Activated T-helper 1 cell treated with anti-CD3 and anti-CD28 coated beads, Interleukin-12 subunit alpha, Interleukin-12 subunit beta, Interleukin-2, Interleukin-4 antibody, amounts not matched to agents 30 ng/mL and 10 ng/mL and 1 ng/mL, durations not matched to agents 14 hours and 24 hours and 36 hours (primary cell): ENCODE measurements at places on chromosomes 13 and 19.

GRCh38 chr13:24263632-24264031 is 45.7 kb upstream of the C1QTNF9 start:
- DNase-seq = no peak

DNA sequence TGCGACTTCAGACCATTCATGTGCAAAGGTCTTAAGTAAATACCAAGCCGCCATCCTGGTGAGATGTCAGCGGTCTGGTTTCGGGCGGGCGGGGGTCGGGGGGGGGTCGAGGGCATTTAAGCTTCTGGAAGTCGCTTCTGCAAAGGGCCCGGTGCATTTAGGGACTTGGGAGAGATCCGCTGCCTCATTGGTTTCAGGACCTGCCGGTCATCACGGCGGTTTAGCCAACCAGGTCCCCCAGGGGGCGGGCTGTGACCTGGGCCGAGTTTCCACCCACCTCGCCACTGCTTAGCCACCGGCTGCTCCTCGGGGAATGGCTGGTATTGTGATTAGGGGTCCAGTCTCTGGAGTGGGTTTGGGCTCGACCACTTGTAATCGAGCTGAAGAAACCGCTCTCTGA is 7.8 kb downstream of the ANKLE1 start:
- DNase-seq = peak; percentile 22

GRCh38 chr13:66537417-66537816 is 692.7 kb downstream of the PCDH9 start:
- no peak for DNase-seq

DNA sequence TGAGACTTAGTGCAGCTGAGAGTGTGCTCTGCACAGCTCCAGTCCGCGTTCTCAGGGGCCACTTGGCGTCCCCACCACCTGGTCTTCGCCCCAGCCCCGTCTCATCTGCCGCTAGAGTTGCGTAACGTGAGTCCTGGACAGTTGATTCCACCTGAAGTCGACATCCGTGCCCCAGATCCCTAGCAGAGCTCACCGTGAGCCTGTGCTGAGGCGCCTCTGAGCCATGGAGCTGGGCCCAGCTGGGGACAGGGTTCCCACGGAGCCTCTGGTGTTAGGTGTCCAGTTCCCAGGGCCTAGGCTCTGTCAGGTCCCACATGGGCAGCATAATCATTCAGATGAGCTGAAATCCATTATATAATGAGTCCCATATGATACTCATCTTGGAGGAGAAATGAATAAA is 147.1 kb upstream of the SOX1 start:
- DNase-seq = no peak

- DNase-seq = peak; percentile 34
Measured at GRCh38 chr19:43798546-43799409, 3.5 kb downstream of the LYPD5 start.

DNA sequence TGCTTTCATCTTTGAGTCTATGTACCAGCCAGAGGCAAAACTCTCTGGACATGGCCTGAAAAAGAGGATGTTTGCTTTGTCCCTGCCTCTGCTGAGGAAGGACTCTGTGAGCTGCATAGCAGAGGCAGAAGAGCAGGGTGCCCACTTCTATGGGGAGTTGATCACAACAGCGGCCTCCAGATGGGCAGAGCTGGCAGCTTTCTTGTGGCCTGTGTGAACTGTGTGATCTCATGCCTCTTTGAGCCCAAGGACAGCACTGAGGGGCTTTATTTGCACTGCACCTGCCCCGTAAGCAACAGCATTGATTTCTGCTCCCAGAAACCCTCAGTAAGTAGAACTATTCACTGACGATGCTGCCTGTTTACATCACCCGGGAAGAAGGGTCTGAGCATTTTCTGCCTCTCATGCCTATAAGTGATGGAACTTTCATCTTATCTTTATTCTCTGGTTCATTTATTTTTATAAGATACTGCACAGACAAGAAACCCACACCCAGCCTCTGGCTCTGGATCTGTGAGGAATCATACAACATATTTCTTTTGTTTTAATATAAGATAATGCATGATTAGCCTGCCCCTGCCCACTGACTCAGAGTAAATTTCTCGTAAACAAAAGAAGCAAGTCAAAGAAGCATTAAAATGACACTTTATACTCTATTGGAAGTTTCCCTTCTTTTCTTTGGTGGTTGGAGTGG is 244.2 kb upstream of the SOX21 start:
- no peak for DNase-seq

- DNase-seq = no peak
Measured at GRCh38 chr19:5045956-5046338, 77.0 kb downstream of the KDM4B start.

DNA sequence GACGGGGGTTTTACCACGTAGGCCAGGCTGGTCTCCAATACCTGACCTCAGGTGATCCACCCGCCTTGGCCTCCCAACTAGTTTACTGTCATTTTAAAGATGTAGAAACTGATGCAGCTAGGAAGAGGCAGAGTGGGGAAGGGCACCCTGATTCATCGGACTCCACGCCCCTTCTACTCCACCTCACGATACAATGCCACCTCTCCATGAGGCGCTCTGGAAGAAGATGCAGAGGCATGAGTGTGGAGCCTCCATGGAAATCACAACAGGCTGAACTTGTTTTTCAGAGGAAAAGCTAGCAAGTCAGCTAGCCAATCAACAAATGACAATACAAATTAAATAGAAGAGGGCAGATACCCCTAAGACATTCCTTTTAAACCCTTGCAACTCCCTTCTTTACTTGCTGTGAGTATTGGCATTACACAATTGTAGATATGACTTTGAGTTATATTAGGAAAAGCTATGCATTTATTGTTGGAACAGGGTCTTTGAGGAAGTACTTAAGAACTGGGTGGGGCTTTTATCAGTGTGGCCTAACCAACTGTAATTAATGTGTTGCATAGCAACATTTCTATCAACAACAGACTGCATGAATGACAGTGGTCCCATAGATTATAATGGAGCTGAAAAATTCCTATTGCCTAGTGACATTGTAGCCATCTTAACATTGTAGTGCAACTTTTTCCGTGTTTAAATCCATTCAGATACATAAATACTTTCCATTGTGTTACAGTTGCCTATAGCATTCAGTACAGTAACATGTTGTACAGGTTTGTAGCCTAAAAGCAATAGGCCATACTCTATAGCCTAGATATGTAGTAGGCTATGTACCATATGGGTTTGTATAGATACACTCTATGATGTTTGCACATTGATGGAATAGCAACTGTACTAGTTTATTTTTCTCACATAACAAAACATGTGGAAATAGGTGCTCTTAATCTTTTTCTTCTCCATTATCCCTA is 17.6 kb downstream of the WDFY2 start:
- no peak for DNase-seq

DNA sequence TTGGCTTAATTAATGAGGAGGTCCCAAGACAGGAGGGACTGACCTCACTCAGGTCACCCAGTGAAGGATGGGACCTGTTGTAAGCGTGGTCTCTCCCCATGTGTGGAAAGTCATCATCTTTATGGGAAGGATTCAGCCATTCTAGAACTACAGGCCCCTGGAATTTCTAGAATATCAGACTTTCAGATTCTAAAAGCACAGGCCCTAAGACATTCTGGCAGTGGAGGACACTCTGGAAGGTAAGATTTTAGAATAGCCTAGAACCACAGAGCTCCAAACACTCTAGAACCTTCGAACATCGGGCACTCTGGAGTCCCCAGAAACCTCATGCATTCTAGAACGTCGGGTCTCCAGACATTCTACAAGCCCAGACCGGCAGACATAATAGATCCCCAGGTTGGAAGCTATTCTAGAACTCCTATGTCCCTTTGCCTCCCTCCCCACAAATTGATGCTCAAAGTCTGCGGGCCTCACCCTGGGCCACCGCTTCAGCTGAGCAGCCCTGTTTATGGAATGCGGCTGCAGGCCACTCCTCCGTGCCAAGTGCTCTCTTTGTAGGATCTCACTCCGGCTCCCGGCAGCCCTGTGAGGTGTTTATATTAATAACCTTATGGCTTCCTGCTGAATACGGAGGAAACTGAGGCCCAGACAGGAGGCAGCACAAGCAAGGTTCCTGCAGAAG is 1.9 kb upstream of the KLK15 start:
- no peak for DNase-seq

DNA sequence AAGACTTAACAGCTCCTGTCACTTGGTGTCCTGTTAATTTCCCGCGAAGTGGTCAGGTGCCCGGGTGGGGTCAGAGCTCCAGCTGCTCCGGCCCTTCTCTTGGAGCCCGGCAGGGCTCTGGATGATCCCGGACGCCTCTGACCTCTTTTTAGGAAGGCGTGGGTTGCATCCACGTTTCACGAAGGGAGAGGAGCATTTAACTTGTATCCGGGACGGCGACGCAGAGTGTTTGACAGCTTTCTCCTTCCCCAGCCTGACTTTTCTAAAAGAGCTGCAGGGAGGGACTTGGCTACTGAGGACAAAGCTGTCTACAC is 656 bp downstream of the ZNF155 start:
- no peak for DNase-seq

DNA sequence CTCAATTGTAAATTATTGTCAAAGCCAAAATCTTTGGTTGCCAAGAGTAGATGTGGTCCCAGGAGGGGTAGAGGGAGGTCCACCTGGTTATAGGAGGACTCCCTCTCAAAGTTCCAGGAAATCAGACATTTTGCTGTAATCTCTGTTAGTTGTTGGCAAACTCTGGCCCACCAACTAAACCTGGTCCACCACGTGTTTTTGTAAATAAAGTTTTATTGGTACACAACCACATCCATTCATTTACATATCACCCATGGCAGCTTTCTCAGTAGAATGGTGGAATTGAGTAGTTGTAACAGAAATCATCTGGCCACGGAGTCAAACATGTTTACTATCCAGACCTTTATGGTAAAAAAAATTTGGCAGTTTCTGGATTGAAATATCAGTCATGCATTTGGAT is 70.6 kb downstream of the ZNF557 start:
- no peak for DNase-seq

DNA sequence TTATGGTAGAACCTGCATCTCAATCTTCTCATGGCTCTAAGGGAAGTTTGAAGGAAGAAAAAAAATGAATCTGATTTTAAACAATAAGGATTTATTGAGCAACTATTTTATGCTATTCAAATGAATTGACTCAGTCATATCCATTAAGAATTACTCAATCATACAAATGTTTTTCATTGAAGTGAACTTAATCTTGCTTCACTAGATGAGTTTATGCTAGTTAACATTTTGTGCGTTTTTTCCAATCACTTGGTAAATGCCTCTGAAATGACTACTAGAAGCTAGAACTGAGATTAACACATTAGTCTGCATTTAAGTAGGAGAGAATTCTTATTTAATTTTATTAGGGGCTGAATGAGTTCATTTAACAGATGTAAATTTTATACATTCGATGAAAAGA is 25.2 kb downstream of the RXFP2 start:
- no peak for DNase-seq

DNA sequence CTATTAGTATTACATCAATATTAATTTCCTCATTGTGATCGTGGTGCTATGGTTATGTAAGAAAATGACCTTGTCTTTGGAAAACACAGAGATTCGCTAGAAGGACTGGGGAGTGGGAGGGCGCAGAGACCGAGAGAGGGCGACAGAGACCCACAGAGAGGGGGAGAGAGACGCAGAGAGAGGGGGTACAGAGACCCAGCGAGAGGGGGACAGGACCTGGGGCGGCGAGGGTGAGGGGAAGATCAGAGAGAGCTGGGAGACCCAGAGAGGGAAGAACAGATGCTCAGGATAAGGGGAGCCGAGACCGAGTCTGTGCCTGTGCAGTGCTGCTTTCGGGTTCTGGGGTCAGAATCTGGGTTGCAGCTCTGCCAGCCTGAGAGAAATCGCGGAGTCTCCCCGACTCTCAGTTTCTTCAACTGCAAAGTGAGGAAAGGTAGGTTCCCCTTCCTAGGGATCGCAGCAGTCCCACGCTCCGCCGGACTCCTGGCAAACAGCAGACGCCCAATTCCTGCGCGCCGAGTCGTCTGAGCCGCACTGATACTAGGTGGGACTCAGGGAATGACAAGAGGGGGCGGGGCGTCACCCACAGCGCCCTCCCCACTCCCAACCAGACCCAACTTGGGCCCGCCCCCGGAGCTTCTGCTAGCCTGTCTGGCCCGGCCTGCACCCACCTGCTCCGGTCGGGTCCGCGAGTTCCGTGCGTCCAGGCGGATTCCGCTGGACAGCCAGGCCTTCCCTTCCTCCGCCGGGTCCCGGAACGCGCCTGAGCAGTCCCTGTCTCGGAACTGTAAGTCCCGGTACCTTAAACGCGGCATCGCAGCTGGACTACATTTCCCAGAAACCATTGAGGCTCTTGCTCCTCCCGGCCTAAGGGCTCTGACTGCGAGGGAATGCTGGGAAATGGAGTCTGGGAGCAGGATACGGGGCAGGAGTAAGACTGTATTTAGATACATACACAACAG is 15.3 kb downstream of the IZUMO2 start:
- DNase-seq = peak; percentile 46

DNA sequence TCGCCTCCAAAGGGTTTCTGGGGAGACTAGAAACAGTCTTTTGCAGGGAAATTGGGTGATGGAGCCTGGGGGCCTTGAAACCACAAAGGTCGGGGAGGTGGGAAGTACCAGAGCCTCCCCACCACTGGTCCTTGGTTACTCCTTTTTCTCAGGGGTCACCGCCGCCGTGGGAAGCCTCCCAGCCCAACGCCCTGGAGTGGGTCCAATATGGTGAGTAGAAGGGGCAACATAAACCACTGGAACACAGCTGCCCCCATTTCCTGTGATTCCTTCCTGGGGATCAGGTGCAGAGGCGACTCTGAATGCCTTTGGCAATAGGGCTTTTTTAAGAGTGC is 5.8 kb downstream of the PGLYRP1 start:
- no peak for DNase-seq

DNA sequence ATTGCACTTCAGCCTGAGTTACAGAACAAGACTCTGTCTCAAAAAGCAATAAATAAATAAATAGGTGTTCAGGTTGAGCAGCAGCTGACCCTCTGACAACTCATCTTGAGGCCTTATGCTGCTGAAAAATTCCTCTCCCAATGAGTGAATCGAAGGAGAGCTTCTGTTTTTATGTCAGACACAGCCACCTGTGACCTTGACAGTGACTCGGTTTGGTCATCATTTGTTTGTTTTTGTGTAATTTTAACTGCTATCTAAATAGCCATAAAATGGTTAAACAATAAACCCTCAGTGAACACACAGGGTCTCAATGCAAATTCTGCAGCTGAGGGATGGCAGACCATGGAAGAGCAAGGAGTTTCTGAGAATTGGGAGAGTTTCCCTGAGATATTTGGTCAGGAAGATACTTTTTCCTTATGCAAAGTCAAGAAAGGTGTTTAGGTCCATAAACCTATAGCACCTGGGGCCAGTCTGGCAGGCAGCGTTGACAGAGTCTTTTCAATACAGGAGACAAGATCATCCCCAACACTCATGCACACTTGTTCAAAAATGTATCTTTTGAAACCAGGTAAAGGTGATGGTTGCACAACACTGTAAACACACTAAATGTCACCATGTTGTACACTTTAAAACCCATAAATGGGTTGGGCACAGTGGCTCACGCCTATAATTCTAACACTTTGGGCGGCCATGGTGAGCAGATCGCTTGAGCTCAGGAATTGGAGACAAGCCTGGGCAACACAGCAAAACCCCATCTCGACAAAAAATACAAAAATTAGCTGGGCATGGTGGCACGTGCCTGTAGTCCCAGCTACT is 16.6 kb upstream of the SLC25A30 start:
- no peak for DNase-seq

GRCh38 chr13:26721251-26722121 is 39.1 kb downstream of the GPR12 start:
- peak; percentile 7 for DNase-seq

GRCh38 chr13:46121597-46122163 is 16.8 kb upstream of the CPB2 start:
- no peak for DNase-seq
